ENCODE measurements at places on chromosomes 13 and 19. TPM values are rescaled to one million over a fixed set of nuclear protein-coding genes. Genes with fewer than 3 reads are reported as not detected.

Gene MCEMP1
- 0.24 TPM for total RNA-seq

Gene CYP4F8
- total RNA-seq: not detected

Gene CEBPA
- 18.3 TPM for total RNA-seq

Gene COLGALT1
- total RNA-seq: 28.5 TPM

Gene NTF4
- 5.6 TPM for total RNA-seq

Gene TSSK6
- total RNA-seq: 1.4 TPM

Gene CPAMD8
- 2.0 TPM for total RNA-seq

Gene TIMM44
- 43.8 TPM for total RNA-seq

Gene MUC16
- total RNA-seq: 0.56 TPM

Gene CEACAM8
- not detected for total RNA-seq

DNA sequence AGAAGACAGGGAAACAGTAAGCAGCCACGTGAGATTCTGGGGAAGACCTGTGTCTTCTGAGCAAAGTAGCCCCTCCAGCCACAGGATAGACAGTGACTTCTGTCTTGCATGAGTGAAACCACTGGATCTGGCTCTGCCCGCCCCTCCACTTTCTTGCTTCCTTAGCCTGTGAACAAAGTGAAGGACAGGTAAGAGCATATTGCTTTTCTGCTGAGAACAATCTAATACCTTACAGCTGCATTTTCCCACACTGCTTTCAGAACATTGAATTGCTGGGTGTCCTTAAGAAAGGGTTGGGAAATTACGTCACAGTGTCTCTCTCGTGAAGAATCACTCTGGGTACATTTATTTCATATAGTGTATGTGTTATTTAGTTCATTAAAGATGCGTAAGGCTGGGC, 11.1 kb downstream of the SLC25A15 start:
- no peak for ATAC-seq

GRCh38 chr19:17778251-17778967, 16.5 kb upstream of the B3GNT3 start:
- peak; percentile 56 for ATAC-seq

DNA sequence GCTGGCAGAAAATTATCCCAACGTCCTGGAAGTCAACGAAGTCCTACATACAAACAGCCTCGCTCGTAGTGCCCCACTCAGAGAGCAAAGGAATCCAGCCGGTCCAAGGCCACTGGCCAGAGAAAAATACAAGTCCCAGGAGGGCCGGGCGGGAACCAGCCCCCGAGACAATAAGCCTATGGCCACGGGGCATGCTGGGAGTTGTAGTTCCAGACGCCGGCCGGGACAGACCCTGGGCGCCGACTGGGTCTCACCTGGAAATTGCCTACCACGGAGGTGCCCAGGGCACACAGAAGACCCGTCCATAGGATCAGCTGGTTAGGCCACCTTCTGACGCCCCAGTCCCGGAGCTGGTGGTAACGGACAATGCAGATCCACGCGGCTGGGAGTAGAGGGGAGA, 5.4 kb downstream of the TMEM150B start:
- no peak for ATAC-seq

- ATAC-seq: no peak
These were observed 66.6 kb downstream of the CHST8 start for GRCh38 chr19:33688171-33688992.

GRCh38 chr13:72258340-72258981, 391.5 kb upstream of the DACH1 start:
- ATAC-seq: no peak

DNA sequence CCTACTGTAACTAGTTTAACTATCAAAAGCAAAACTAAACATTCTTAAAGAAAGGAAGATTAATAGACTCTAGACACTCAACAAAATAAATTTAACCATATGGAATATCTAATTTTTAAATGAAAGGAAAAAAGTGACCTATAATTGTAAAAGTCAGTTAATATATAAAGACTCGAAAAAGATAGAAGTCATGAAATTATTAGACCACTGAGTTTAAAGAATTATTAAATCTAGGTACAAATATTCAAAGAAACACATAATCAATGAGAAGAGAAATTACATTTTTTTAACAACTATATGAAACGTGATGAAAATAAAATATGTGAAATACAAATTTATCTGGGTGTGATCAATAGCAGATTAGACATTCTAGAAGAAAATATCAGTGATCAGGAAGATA, 706.8 kb upstream of the PCDH20 start:
- ATAC-seq: no peak

GRCh38 chr13:97076898-97077297, 82.6 kb upstream of the OXGR1 start:
- no peak for ATAC-seq

DNA sequence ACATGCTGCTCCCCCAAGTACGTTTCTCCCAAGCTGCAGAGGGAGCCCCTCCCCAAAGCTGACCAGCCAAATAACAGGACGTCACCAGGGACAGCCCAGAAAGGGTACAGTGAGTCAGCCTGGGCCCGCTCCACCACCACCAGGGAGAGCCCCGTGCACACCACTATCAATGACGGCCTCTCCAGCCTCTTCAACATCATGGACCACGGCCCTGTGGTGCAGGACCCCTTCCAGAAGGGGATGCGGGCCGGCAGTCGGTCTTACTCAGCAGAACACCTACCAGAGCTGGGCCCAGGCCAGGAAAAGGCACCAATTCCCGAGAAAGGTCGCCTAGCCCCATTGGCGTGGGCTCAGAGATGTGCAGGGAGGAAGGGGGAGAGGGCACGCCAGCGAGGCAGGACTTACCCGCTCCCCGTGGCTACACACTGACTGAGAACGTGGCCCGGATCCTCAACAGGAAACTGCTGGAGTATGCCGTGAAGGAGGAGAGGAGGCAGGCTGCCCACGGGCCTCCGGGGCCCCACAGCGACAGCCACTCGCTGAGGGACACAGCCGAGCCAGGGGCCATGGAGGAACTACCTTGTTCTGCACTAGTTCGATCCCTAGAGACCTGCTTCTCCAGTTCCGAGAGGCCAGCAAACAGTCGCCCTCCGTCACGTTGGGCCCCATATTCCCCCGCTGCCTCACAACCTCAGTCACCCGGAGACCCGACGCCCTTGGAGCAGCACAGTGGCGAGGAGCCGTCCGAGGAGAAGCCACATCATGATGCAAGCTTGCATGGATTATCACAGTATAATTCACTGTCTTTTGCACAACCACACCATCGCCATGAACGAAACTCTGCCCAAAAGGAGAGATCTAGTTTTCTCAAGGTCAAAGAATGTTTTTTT, 815.9 kb upstream of the KLHL1 start:
- no peak for ATAC-seq

GRCh38 chr19:31054430-31054829, 294.8 kb downstream of the TSHZ3 start:
- ATAC-seq: peak; percentile 57

GRCh38 chr13:30861163-30861562, 44.9 kb upstream of the MEDAG start:
- no peak for ATAC-seq

GRCh38 chr13:41978007-41978406, 17.1 kb upstream of the VWA8 start:
- no peak for ATAC-seq

GRCh38 chr19:43502419-43502976, 2.0 kb downstream of the PHLDB3 start:
- no peak for ATAC-seq

DNA sequence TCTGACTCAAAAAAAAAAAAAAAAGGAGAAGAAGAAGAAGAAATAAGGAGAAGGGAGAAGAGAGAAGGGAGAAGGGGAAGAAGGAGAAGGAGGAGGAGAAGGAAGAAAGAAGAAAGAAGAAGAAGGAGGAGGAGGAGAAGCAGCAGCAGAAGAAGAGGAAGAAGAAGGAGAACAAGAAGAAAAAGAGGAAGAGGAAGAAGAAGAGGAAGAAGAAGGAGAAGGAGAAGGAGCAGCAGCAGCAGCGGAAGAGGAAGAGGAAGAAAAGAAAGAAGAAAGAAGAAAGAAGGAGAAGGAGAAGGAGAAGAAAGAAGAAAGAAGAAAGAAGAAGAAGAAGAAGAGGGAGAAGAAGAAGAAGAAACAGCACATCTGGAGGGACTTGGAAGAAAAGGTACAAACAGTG, 4.1 kb upstream of the CNN1 start:
- no peak for ATAC-seq

- peak; percentile 53 for ATAC-seq
These were observed 9.6 kb upstream of the SBNO2 start for GRCh38 chr19:1183543-1184172.

- ATAC-seq: no peak
These were observed 5.2 kb upstream of the ZNF480 start for GRCh38 chr19:52291781-52292180.

DNA sequence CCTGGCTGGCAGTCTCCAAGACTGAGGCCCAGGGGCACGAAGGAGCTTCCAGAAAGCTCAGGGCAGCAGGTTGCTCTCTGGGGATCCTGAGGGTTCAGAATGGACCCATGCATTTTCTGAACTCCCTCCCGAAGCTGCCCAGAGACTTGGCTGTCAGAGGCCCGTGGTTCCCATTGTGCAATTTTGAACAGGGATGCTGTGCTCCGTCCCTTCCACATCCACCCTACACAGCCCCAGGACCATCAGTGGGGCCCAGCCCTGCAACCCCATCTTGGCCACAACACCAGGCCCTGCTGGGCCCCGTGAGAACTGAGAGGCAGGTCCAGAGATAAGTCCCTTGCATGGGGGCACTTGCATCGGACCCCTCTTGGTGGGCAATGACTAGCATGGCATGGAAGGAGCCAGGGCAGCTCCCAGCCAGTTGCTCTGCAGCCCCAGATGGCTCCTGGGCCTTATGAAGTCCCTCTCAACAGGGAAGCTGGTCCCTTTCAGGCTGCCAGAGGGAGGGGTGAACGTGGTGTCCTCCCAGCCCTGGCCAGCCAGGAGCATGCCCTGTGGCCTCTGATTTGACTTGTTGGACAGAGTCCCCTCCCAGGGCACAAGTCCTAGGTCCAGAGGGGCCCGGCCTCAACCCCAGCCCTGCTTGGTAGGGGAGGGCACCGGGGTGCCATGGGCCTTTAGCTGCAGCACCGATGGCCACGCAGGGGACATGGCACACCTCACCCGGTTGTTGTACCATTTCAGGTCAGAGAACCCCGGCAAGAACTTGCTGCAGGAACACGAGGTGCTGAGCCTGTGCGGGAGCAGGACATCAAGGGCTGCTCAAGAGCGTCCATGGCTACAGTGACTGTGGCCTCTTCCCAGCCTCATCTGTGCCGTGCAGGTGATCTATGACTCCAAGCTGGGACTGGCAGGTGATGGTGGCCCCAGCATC, 17.3 kb upstream of the ZNF14 start:
- ATAC-seq: no peak

DNA sequence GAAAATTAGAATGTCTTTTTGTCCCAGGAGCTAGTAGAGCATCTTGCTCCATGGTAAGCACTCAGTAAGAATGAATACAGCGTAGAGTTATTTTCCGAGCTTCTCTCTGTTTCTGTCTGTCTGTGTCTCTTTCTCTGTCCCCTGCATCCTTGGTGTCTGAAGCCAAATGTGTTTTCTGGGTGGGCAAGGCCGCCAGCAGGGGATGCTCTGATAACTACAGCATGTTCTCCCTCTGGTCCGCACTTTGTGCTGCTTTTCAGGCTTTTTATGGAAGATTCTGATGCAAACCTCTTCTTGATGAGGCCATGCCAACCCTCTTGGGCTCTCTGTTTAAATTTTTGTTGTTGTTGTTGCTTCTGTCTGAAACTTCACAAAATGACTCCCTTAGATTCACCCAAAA, 142.8 kb upstream of the UBL3 start:
- ATAC-seq: no peak

DNA sequence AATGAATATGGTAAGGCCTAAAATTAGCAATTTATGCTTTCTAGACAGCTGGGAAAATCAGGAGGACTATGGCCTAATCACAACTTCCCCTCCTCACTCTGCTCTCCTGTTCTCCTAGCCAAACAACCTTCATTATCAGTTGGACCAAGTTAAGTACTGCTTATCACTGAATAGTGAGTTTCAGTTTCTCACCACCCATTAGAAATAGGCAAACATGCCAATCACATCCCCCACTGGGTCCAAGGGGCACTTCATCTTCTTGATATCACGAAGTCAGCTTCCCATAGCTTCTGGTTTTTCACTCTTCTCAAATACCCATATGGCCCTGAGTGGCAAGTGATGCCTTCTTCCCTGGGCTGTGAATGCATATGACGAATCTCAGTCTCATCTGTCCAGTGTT, 689.6 kb downstream of the SLITRK5 start:
- ATAC-seq: no peak

DNA sequence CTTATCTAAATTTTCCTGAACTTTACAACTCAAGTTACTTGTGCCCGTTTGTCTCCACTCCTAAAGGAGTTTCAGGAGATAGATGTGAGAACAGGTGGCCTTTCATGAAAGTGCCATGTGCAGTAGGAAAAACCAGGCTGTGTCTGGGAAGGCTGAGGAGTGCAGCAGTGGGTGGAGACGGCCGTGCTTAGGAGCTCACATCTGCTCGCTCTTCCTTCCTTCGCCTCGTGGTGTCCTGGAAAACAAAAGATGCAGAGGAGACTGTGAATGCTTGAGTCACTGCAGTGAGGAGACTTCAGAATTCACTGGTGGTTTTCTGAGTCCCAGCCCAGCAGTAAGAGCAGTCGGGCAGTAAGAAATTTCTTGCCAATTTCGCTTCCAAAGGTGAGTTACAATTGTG, 138.4 kb upstream of the RNF113B start:
- ATAC-seq: no peak

Data from esophagus mucosa (tissue), 1 donor.